ENCODE measurements at places on chromosomes 2 and 18. TPM values are rescaled to one million over a fixed set of nuclear protein-coding genes. Genes with fewer than 3 reads are reported as not detected.

- DNase-seq: no peak
- no peak overlapping the region for H3K4me3 ChIP-seq
- no peaks in the 10 kb centered on the region for H3K36me3 ChIP-seq
- H3K27me3 ChIP-seq: no peaks in the 10 kb centered on the region
Observed at GRCh38 chr18:73235491-73235890, 367.7 kb upstream of the NETO1 start.

GRCh38 chr2:120419073-120419472 lies 73.1 kb downstream of the INHBB start:
- no peak for DNase-seq
- H3K27me3 ChIP-seq: no peaks in the 10 kb centered on the region
- H3K4me1 ChIP-seq: no peaks in the 10 kb centered on the region
- H3K4me3 ChIP-seq: no peak overlapping the region
- H3K27ac ChIP-seq: no peak overlapping the region

- H3K4me1 ChIP-seq: peaks cover 18% of the 10 kb centered on the region
- H3K27ac ChIP-seq: no peak overlapping the region
- no peak for DNase-seq
Observed at GRCh38 chr2:99067871-99068625, 73.5 kb upstream of the C2orf15 start.

- H3K4me1 ChIP-seq: peaks cover 23% of the 10 kb centered on the region
- H3K27ac ChIP-seq: no peak overlapping the region
- H3K36me3 ChIP-seq: no peaks in the 10 kb centered on the region
- DNase-seq: no peak
- no peak overlapping the region for H3K4me3 ChIP-seq
Observed at GRCh38 chr2:29000956-29001355, 19.9 kb downstream of the TOGARAM2 start.

DNA sequence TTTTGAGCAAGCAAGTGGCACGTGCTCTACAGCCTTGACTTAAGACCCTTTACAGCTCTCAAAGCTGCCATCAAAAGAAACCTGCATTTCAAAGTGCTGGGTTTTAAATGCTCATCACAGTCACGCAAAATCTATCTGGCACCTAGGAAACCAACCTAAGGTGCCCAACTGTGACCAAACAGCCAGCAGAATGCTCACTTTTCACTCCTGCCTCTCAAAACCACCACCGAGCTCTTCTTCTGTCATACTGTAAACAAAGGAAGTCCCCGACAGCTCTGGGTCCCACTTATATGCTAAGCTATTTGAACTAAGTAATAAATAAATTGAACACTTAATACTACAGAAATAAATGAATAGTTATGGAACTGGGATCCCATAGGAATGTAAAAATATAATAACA lies 33.6 kb downstream of the SATB2 start:
- no peaks in the 10 kb centered on the region for H3K36me3 ChIP-seq
- H3K27me3 ChIP-seq: no peaks in the 10 kb centered on the region
- DNase-seq: no peak
- no peaks in the 10 kb centered on the region for H3K4me1 ChIP-seq

DNA sequence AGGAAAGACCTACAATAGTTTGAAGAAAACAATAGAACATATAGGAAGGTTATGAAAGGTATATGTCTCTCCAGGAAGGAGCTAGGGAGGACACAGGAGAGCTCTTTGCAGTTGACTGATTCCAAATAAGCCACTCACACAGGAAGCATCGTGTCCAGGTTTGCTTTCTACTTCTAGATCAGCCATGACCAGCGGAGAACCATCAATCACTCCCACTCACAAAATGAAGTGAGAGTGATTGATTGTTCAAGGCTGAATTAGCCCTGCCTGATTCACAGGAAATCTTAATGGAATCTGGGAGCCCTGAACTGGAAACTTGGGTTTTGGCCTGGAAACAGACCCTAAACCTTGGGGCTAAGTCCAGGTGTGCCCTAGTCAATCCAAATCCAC lies 1292.2 kb upstream of the ZEB2 start:
- H3K4me1 ChIP-seq: no peaks in the 10 kb centered on the region
- DNase-seq: no peak
- no peak overlapping the region for H3K4me3 ChIP-seq
- H3K36me3 ChIP-seq: no peaks in the 10 kb centered on the region
- no peak overlapping the region for H3K27ac ChIP-seq

The IL37 gene
- not detected for total RNA-seq

The PAX3 gene
- not detected for total RNA-seq

The SULT1C4 gene
- total RNA-seq: not detected

The SLC9A4 gene
- 0.08 TPM for total RNA-seq

The TCF4 gene
- total RNA-seq: 0.58 TPM

The FBXO36 gene
- total RNA-seq: 0.55 TPM
